ENCODE measurements at places on chromosomes 2 and 18. TPM values are rescaled to one million over a fixed set of nuclear protein-coding genes. Genes with fewer than 3 reads are reported as not detected.

SCYGR4 gene
- polyA plus RNA-seq = not detected

MC4R gene
- 0.05 TPM for polyA plus RNA-seq

IL36B gene
- polyA plus RNA-seq = not detected

DNA sequence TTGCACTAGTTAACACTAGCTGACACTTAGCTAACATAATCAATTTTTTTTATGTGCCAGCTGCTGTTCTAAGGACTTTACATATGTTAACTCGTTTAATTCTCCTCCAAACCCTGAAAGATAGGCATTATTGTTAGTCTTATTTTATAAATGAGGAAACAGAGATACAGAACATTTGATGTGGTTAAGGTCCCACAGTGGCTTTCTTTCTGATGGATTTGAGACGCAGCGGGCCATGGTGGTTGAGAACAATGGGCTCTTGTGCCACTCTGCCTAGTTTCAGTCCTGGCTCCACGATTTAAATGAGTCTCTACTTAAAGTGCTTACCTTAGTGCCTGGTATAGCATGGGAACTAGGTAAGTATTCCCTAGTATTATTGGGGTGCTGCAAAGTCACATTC lies 201.9 kb upstream of the SPRED2 start:
- no peak for DNase-seq

GRCh38 chr2:72713857-72714256 lies 112.0 kb downstream of the EXOC6B start:
- no peak for DNase-seq

HOXD9 gene
- 1.7 TPM for polyA plus RNA-seq

RNPEPL1 gene
- 26.4 TPM for polyA plus RNA-seq

EDAR gene
- 0.05 TPM for polyA plus RNA-seq

HAAO gene
- not detected for polyA plus RNA-seq

DNA sequence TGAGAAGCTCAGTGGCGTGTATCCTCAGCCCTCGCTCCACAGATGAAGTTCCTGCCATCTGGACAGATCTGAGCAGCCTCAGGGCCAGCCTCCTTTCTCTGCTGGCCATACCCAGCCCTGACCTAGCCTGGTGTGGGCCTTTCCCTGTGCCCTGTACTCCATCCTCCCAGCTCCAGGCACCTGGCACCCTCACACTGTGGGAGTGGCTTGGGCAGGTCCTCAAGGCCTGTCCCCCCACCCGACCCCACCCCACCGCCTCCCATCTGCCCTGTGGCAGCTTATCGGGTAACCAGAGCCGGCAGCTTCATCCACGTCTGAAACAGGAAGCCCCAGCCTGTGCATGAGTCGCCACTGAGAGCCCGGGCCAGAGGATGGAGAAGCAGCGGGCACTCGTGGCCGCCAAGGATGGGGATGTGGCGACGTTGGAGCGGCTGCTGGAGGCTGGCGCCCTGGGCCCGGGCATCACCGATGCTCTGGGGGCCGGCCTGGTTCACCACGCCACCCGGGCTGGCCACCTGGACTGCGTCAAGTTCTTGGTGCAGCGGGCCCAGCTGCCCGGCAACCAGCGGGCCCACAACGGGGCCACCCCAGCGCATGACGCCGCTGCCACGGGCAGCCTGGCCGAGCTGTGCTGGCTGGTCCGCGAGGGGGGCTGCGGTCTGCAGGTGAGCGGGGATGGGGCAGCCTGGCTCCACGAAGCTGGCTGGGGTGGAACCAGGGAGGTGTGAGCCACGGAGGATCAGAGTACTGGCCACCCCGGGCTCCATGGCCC lies at the start of gene ESPNL:
Gene ESPNL, plus strand, starts transcription at position 292 of the 772 bp plus-strand sequence. Its CDS starts 80 bp downstream, at position 372.
- DNase-seq = no peak

- DNase-seq = no peak
Observed at GRCh38 chr2:16700551-16701259, 35.1 kb upstream of the CYRIA start.

- DNase-seq = no peak
Observed at GRCh38 chr2:86790134-86790675, 508 bp downstream of the CD8A start.

All from A549 (cell line).